Activated CD8-positive, alpha-beta memory T cell treated with anti-CD3 and anti-CD28 coated beads for 48 hours (primary cell): ENCODE measurements at places on chromosomes 7 and 10.

DNA sequence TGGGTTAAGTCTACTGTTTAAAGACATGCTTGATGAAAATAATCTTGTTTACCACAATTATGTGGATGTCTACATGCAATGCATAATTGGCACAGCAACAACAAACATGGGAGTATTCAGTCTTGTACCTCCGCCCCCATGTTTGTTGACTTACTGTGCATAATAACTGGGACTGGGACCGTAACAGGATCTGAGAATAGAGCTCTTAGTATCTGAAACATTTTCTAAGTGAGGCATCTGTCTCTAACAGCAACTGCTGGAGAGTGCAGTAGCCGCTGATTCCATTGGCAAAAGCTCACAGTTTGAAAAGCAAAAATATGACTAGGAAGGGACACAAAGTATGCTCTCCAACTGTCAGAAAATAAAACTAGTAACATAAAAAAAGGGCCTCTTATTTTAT is 61.6 kb downstream of the ENO4 start:
- DNase-seq: no peak

DNA sequence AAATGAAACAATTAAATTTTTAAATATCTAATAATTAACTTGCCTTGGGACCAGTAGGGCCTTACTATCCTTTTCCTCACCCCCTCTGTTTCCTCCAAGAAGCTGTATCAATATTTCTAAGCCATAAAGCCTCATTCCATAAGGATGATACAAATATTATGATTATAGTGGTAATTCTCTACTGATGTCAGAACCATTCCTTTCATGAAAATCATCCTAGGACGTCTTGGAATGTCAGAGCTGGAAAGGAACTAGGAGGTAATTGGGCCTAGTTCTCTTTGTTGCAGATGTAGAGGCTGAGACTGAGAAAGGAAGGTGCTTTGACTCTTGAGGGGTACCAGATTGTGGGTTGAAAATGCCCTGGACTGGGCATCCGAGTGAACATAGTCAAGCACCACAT is 766.7 kb upstream of the GHITM start:
- DNase-seq: no peak

- DNase-seq: no peak
Observed at GRCh38 chr7:91346426-91346825, 82.2 kb downstream of the FZD1 start.

DNA sequence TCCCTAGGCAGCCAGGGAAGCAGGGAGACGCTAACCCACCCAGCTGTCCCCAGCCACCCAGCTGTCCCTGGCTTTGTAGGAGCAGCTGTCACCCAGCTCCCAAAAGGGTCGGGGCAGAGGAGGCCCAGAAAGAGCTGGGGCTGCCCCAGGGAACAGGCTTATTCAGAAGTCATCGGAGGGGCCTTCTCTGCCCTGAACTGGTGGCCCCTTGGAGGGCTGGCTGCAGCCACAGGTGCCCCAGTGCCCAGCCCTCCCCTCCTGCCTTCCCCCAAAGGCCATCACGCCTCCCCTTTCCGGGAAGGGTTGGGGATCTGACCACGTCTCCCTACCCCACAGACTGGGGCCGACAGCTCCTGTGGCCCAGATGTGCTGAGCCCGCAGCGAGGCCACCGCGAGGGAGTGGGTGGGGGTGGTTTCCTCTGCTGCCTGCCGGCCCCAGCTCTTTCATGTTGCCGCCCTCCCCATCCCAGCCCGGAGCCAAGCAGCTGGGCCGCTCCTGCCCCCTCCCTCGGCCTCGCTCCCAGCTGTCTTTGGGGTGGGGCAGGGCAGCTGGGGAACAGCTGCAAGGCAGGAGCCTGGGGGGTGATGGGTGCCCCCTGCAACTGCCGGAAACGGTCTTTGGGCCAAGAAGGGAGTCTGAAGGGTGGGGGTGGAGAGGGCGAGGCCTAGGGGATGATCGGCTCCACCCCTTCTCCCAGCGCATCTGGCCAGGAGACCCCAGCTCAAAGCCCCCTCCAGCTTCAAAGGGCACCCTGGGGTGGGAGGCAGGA is 16.8 kb downstream of the TRIM8 start:
- DNase-seq: peak; percentile 67

DNA sequence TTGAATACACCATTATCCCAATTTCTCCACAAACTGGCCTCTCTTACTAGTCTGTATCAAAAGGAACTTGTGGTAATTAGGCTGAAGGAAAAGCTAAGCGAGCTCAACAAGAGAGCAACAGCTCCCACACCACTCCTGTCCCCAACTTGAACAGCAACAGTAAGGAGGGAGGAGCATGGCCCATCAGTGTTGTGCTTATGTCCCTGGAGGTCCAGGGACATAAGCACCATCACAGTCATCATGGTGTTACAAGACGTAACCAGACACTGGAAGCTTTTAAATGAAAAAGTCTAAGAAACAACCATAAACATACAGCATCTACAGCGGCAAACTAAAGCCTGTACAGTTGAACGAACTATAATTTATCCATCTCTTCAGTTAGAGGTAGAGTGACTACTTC is 989 bp downstream of the ERLIN1 start:
- no peak for DNase-seq

GRCh38 chr10:76310588-76311080 is 879.2 kb downstream of the LRMDA start:
- no peak for DNase-seq

- DNase-seq: no peak
Observed at GRCh38 chr10:117137031-117137910, 799 bp downstream of the VAX1 start.

DNA sequence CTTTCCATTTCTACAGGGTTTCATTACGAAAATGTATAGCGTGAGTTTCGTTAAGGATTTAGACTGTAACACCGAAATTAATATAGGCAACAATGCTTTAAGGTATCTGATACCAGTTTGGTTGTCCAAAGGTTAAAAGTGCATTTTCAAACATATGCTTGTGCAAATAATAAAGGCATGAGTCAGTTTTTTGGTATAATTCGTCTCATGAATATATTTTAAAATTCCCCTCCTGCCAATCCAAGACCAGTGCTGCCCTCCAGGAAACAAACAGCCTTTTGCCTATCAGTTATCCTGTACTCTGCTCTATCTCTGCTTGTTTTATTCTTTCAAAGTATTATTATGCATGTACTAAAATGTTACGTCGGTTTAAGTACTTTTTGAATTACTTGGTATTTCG is 2.0 kb downstream of the LCOR start:
- no peak for DNase-seq

GRCh38 chr10:110273474-110273873 is 31.2 kb downstream of the SMNDC1 start:
- no peak for DNase-seq

DNA sequence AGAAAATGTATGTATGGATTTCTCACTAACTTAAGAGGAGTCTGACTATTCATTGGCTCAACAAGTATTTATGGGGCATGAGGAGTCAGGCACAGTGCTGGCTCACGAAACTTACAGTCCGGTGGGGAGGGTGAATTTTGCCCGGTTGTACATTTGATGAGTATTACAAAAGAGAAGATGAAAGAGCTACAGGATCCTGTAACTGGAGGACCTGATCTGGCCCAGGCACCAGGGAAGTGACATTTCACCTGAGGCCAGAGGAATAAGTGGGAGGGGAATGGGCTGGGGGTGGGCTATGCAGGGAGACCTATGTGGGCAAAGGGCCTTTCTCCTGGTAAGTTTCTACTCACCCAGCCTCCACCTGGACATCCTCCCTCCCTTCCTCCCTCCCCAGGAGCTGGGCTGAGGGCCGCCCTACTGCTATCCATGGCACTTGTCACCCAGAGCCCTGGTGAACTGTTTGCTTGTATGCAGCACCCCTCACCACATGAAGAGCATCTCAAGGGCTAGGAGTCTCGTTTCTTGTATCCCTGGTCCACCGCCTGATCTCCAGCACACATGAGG is 101.1 kb upstream of the ZNF438 start:
- no peak for DNase-seq
